NCI-H2081 treated with DMSO at 0.1 percent for 48 hours (cell line): ENCODE measurements at places on chromosomes 12 and 14.

DNA sequence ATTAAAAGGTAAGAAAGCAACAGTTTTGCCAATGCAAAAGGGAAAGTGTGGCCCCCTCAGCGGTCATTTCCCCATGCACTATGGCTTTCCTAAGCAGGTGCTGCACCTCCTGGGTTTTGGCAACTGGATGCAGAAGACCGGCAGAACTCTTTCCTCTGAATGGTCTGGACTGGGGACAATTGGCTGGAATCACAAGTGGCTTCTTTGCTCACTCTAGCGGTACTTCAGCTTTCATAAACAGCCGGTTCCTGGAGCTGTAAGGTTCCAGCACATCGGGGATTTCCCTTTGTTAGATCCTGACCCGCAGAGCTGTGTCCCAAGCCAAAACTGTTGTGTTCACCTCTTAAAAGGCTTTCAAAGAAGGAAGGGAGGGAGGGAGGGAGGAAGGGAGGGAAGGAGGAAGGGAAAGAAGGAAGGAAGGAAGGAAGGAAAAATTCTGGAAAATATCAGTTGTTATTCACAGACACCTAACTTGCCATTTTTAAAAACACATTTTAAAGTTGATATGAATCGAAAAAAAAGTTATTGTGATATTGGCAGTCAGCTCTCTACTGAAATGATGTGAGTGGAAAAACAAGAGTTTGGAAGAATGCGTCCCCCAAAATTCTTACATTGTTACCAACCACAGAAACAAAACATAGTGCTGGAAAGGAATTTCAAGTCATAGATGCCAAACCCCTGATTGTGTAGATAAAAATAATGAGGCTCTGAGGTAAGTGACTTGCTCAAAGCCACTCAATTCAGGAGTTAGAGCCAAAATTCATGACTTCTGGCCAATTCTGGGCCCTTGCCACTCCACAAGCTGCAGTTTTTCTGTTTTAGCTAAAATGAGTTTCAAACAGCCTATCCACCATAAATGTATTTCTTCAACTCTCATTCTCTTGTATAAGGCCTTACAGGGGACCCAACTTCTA lies 220.6 kb upstream of the HMGA2 start:
- DNase-seq, result no peak

DNA sequence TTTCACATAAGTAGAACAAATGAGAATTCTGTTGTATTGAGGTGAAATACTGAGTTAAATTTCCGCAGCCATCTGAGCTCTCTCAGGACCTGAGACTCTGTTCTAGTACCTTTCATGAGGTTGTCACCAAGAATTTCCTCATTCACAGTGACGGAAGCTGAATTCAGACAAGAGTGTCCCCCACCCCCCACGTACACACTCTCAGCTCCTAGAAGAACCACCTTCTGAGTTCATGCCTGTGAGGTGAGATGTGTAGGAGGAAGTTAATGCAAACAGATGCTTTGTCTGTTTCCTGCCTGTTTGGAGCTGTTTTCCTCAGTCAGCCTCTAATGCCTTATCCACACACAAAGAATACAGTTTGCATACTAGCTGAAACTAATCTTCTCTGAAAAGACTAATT lies 18.2 kb downstream of the BICDL1 start:
- DNase-seq, result no peak

DNA sequence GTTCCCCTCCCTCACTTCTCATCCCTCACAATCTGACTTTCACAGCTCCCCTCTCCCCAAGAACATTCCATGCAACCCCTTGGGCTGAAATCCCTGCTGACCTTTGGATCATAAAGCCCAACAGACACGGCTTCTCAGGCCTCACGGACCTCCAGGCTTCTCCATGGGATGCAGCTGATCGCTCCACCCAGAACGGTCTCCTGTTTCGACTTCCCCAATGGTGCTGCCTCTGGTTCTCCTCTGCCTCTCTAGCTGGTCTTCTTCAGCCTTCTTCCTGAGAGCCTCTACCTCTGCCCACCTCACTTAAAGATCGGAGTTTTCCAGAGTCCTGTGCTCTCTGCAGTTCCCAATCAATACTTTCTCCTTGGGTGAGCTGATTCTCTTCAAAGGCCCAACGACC lies 17.8 kb upstream of the PRMT8 start:
- no peak for DNase-seq

DNA sequence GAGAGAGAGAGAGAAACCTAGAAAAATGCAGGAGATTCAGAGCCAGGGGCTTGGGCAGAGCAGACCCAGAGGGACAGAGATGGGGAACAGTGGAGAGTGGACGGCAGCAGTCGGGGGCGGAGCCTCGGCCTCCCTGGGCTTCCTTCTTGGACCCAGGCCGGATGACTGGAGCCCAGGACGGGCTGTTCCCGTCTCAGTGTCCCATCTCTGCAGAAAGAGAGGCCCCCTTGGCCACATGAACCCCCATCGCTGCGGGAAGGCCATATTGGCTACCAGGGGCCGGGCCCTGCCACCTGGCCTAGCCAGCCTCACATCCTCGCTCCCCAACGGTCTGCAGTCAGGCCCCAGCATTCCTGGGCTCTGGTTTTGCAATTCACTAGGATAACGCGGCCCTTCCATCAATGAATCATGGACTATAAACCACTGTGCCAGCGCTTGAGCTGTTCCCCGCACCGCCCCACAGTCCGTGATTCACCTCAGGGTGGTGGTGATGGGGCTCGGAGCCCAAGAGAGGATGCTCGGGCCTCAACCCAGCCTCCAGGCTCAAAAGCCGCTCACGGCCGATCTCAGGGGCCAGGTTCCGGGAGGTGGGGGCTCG lies 116.5 kb downstream of the RFLNA start:
- no peak for DNase-seq

GRCh38 chr12:107369006-107369405 lies 275.7 kb upstream of the CRY1 start:
- DNase-seq, result no peak

- no peak for DNase-seq
Measured at GRCh38 chr12:28057856-28058615, 85.5 kb upstream of the PTHLH start.

DNA sequence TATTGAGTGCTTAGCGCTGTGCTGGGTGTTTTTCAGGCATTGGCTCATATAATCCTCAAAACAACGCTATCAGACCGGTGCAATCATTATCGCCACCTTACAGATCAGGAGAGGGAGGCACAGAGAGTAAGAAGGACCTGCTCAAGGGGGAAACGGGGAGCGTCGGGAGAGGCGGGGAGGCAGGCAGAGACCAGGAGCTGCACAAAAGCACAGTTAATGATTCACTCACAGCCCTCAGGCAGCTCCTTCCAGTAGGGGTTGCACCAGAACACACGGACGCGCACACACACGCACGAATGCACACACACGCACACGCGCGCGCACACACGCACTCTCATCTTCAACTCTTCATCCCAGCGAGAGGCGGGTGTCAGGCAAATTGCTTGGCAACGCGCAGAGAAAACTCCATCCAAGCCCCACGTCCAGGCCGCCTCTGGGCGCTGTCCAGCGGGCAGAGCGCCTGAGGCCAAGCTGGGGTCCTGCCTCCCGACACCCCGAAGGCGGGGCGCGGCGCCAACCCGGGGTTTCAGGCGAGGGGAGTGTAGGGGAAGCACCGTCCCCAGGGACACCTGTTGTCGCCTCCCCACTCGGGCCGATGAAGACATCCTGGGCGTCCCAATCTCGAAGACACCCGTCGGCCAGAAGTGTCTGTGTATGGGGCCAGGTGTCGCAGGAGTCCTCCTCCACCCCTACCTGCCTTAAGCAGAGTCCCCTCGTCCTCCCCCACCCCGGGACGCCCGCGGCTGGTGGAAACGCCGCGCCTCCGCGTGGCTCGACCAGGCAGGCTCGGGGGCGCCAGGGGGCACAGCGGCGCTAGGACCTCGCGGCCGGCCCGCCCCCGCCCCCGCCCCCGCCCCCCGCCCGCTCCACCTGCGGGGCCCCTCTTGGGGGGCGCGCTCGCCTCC lies 35.5 kb upstream of the STON2 start:
- no peak for DNase-seq

GRCh38 chr14:64574371-64575107 lies 24.8 kb downstream of the PPP1R36 start:
- DNase-seq, result no peak

- DNase-seq, result no peak
Measured at GRCh38 chr14:81268016-81268416, 47.3 kb upstream of the GTF2A1 start.

GRCh38 chr12:26162905-26163304 lies 32.5 kb upstream of the SSPN start:
- DNase-seq, result no peak

DNA sequence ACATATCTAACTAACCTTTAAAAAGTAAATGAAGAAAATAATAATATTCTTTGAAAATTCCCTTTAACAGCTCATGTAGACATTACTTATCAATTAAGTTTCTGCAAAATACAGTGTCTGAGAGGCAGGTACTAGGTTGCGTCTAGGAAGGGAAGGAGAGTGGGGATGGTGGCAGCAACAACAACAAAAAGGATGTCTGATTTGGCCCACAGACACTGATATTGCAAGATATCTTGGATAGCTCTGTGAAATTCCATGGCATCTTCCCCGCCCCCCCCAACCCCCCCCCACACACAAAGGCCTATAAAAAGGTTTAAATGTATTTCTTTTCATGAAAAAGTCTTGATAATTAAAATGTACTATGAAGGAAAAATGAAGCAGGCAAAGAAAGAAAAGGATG lies 41.6 kb upstream of the AP4S1 start:
- no peak for DNase-seq

DNA sequence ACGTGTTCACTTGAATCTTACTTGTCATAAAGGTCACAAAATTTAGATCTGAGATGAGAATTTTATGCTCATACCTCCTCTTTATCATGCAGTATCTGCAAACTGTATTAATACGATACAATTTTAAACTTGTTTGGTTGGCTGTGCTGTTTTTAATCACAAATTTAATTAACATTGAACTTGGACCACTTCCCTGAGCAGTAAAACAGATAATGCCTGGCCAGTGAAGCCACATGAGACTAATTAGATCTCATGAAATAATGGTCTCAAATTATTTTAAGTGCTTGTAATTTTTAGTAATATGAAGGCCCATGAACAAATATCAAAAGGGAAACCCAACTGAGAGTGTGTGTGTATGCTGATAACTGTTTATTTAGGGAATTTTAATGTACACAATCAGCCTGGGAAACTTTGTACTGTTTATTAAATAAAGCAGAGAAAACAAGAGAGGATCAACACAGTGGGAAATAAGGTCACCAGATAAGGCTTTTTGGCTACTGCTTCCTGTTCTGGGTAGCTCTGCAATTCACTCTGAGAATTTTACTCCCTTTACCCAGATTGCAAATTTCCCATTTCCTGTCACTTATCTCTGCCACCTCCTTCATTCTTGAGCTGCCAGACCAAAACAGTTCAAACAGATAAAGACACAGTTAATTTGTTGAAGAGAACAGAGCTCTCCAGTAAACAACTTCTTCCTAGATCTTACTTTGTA lies 61.6 kb upstream of the GNPNAT1 start:
- peak; percentile 14 for DNase-seq

- no peak for DNase-seq
Measured at GRCh38 chr12:43210485-43211192, 341.4 kb downstream of the ADAMTS20 start.

- DNase-seq, result no peak
Measured at GRCh38 chr12:108642899-108643654, 9.4 kb upstream of the SELPLG start.

DNA sequence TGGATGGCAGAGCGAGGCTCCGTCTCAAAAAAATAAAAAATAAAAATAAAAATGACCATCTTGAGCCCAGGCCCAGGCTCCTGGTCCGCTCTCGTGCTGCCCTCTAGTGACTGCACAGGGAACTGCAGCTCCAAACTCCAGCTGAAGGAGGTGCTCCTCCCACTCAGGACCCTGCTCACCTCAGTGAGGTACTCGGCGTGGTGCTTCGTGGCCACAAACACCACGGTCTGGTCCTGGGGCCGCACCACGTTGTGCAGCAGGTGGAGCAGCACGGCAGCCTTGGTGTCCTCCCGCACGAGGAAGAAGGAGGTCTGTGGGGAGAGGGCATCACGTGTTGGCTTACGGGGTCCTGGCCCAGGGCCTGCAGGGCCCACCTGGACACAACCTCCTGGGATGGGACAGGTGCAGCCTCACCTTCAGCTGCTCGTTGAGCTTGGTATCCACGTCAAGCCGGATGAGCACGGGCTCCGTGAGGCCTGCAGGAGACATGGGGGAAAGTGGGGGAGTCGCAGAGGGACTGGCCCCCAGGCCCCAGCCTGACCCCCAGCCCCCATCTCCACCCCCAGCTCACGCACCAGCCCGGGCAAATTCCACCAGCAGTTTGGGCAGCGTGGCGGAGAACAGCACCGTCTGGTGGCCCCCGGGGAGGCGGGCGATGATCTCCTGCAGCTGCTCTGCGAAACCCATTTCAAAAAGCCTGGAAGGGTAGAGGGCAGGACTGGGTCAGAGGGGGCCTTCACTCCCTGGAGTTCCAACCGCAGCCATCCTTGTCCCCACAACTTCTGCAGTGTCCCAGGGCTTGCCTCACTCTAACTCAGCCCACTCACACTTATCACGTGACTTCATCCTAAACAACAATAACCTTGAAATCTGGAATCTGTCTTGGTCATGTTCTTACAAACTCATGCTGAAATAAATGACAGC lies 10.6 kb downstream of the DDX54 start:
- DNase-seq, result no peak

DNA sequence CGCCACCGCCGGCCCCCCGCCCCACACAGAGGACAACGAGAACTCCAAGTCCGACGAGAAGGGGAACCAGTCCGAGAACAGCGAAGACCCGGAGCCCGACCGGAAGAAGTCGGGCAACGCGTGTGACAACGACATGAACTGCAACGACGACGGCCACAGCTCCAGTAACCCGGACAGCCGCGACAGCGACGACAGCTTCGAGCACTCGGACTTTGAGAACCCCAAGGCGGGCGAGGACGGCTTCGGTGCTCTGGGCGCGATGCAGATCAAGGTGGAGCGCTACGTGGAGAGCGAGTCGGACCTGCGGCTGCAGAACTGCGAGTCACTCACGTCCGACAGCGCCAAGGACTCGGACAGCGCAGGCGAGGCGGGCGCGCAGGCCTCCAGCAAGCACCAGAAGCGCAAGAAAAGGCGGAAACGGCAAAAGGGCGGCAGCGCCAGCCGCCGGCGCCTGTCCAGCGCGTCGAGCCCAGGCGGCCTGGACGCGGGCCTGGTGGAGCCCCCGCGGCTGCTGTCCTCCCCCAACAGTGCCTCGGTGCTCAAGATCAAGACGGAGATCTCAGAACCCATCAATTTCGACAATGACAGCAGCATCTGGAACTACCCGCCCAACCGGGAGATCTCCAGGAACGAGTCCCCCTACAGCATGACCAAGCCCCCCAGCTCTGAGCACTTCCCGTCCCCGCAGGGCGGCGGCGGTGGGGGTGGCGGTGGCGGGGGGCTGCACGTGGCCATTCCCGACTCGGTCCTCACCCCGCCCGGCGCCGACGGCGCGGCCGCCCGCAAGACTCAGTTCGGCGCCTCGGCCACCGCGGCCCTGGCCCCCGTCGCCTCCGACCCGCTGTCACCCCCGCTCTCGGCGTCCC lies 150.9 kb downstream of the EGLN3 start:
- DNase-seq, result no peak

DNA sequence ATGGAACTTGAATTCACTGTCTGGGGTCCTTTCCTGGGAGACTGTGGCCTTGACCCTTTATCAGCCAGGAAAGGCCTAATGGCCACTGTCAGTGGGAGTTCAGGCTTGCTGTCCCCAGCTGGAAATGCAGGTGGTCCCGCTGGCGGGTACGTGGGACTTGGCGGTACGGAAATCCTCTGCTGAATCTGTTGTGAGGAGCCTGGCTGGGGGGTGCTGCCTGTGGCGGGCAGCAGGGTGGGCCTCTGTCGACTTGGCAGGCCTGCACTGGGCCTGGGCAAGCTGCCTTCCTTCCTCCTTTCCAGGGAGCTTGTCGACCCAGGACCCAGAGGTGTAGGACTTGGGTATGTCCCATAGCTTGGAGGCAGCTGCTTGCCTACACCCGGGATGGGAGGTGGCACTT lies 26.3 kb downstream of the ZFYVE21 start:
- DNase-seq, result no peak

GRCh38 chr14:104267895-104268294 lies 129.5 kb downstream of the KIF26A start:
- no peak for DNase-seq
